NCI-H510A treated with DMSO at 0.1 percent for 48 hours (cell line): ENCODE measurements at places on chromosomes 12 and 14.
A peak's percentile ranks its signal among the peaks of the same experiment; 100 is the strongest.

GRCh38 chr12:90945070-90945649 lies 9.8 kb downstream of the CCER1 start:
- DNase-seq = peak; percentile 42

GRCh38 chr12:3145546-3146310 lies 68.5 kb downstream of the TSPAN9 start:
- no peak for DNase-seq

DNA sequence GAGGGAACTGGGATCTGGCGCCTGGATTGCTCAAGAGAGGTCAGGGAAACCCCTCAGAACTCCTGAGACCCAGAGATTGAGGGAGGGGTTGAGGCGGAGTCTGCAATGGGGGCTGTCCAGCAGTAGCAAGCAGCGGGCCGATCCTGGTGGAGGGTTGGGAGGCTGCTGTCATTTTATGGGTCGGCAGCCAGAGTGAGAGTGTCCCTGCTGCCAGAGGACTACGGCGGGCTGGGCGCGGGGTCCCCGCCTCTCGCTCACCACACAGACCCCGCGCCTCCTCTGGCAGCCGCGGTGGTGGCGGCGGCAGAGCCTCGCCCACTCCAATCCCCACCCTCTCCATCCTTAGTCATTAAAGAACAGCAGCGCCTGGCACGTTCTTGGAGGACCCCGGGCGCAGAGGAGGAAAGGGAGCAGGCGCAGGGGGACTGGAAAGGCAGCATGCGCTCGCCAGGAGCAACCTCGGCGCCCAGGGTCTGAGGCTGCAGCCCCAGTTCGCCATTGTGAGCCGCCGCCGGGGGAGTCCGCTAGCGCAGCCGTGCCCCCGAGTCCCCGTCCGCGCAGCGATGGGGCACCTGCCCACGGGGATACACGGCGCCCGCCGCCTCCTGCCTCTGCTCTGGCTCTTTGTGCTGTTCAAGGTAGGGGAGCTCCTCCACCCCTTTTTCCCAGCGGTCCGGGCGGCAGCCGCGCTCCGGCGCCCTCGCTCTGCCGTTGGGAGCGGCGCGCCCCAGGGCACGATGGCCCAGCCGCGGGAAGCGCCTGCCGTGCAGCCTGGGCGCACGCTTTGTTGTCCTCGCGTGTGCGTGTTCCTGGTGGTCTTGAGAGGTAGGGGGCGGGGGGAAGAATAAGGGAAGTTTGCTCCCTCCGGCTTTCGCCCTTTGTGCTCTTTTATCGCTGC lies at the start of gene PTPRO:
Gene PTPRO (plus strand): TSS at position 345 of the 898 bp plus-strand sequence.
- DNase-seq = peak; percentile 56

GRCh38 chr14:89922031-89922907 lies 32.3 kb downstream of the EFCAB11 start:
- no peak for DNase-seq

DNA sequence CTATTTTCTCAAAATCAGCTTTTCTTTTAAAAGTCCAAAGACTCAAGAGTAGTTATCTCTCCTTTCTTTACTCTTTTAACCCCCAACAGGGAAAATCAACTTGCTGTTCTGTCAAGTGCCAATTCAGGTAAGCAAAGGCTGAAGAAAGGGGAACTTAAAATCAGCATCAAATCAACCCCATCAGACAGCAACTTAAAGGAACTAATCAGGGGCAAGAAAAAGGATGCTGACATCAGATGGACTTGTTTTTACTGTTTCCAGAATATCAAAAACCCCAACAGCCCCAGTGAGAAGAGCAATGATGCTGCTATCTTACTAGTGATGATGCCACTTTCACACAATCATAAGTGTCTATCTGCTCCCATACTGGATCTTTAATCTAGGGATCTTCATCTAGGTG lies 3.4 kb downstream of the BAZ2A start:
- no peak for DNase-seq

DNA sequence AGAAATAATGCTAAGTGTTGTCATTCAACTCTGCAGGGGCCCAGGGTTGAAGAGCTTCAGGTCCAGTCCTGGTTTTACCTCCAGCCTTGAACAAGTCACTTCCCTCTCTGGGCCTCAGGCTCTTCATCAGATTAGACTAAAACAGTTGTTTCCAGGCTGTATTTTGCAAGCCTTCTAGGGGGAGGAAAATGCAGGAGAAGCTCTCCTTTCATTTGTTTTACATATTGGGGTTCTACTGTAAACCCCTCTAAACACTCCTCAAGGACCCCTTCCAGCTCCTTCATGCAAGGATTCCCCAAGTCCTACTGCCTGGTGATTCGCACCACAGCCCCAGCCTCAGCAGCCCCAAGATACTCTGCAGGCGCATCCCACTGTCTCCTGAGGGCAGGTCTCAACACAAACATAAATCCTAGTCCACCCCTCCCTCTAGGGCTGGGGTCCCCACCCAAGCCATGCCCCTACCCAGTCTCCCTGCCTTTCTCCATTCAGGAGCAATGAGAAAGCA lies 2.7 kb downstream of the SDR9C7 start:
- no peak for DNase-seq

DNA sequence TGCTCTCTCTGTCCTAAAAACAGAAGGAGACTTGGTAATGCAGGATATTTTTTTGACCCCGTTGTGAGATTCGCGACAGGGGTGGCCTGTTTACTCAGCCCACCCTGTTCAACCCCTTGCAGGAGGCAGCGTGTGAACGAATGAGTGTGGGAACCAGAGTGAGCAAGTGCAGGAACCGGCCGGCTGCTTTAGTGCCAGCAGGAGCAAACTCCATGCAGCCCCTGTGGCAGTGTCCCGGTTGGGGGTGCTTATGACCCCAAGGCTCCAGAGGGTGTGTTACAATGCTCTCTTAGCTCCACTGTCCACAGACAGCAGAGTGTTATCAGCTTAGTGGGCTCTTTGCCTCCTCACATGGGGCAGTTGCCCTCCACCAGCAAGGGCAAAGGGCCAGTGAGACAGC lies 225.2 kb downstream of the ETNK1 start:
- DNase-seq = no peak

DNA sequence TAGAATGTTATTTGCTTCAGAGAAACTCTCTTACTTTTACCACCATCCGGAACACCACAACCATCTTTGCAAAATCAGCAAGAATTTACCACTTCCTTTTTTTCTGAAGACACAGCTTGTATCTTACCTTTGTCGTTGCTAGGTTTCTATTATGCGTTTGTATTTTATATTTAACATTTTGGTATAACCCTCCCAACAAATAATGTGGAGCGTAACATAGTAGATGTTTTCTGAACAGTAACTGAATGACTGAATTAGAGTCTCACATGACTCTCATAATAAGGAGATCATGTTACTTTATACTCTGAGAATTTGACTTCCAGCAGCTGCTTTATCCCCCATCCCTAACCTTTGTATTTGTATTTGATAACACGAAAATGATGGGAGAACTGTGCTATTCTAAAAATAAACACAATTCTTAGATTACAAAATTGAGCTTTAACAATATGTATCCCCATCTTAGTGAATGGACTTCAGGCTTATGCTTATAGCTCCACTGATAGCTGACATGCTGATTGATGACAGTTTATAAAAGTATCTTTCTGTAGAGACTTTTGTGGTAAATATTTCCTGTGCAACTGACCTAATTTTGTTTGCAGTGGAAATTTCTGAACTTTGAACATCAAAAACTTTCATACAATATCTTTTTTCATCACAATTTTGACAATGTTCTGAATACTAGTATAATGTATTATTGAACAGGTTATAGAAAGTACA lies 7.9 kb upstream of the KLRB1 start:
- no peak for DNase-seq

DNA sequence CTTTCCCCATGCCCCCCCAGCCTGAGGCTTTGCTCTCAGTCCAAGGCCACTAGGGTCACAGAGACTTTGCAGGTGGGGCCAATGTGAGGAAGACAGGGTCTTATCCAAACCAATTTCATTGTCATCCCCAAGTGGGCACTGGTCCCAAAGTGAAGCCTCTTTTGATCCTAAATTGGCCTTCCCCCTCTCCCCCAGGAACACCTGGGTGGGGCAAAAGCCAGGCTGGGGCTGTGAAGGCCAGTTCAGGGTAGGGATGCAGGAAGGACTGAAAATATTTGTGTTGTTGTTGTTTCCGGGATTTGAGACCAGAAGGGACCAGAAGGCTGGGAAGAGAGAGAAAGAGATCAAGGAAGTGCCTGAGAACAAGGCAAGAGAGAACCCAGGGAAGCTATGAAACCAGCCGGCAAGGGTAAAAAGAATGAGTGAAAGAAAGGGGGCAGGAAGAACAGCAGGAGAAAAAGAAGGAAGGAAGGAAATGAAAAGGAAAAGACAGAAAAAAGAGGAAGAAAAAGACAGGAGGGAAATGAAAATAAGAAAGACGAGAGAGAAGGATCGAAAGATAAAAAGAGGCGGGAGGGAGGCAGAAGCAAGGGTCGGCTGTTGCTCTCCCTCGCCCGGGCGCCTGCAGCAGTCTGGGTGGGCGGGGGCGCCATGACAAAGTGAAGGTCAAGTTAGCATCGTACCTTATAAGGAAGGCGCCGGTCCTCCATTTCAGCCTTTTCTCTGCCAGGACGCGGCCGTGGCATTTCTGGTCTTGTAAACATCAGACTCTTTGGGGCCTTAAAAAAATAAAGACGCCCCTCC lies 7.4 kb upstream of the HOXC11 start:
- DNase-seq = no peak

DNA sequence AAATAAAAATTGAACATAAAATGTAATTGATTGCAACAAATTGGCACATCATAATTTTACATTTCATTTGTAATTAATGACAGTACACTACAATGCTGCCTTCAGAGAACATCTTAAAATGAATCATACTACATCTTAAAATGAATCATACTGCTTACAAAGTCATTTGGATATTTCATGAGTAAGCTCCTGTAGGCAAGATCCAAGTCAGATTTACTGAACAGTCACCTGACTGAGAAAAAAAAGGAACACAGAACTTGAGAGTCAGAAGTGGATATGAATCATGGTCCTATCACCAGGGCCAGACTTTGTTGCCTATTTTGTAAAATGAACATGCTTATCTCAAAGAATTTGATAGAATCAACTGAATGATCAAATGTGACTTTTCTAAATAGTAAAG lies 32.7 kb upstream of the FBLN5 start:
- no peak for DNase-seq

DNA sequence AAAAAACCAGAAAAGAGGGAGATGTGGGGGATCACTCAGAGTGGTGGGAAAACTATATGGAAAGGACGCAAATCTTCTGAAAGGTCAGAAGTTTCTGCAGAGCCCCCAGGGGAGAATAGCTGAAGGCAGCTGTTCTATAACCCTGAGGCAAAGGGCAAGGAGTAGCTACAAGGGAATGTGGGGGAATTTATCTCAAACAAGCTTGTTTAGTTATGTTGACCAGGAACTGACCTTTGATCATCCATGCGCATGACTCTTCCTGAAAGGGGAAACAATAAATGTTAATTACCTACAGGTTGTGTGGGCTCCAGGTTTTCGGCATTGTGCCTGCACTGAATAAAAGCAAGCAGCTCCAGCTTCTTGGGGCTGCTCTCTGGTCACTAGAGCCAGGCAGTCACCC lies 968.5 kb downstream of the AACS start:
- no peak for DNase-seq

DNA sequence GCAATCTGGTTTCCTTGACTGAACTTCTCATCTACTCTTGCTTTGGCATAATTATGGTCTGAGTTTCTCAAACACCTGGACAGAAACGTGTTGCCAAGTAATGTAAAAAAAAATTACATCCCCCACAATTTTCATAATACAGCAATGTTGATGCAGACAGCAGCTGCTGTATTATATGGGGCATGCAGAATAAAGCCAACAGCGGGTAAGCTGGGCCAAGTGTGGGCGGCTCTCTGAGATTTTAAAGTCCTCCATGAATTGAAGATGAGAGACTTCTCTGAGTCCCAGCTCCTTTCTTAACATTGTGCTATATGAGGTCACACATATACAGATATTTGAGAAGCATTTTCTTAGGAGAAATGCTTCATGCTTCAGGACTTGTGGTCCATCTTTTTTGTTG lies 881.2 kb downstream of the GALC start:
- no peak for DNase-seq

DNA sequence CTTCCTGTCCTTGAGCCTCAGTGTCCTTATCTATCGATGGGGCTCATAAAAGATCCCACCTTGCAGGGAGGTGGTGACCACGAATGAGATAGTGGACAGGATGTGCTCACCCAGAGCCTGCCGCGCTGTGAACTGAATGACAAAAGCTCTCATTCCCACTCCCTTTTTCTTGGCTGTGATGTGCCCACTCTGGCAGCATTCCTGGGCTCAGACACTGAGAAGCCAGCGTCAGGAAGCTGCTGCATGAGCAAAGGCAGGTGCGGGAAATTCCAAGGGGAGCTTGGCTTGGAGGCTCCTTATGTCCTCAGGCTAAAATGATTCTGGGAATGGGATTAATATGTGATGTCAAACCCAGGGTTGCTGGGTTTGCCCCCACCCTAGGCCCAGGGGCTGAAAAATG lies 61.6 kb downstream of the EFCAB11 start:
- DNase-seq = no peak

DNA sequence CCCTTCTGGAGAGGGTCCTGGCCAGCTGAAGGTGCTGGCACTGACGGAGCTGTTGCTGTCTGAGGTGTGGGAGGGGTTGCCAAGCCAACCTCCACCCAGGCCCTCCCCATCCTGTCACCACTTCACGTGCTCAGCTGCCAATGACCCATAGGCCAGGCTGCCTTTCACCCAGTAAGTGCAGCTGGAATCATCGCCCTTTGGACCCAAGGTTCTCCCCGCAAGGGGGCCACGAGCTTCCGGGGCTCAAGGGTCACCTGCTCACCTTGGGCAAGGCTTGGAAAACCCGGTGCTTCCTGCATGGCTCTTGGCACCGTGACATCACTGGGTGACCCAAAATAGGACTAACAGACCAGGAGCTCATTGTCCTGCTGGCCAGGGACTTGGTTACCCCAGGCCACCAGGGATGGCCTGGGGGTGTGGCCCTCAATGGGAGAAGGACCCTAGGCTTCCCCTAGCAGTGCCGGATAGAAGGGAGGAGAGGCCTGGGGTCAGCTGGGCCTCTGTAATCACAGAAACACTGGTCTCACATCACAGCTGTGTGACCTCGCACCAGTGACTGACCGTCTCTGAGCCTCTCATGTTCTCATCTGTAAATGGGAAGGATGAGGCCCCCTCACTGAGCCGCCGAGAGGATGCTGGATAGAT lies 51.3 kb downstream of the CCDC85C start:
- DNase-seq = no peak

- DNase-seq = peak; percentile 23
Measured at GRCh38 chr14:34059925-34060650, 109.2 kb upstream of the EGLN3 start.

DNA sequence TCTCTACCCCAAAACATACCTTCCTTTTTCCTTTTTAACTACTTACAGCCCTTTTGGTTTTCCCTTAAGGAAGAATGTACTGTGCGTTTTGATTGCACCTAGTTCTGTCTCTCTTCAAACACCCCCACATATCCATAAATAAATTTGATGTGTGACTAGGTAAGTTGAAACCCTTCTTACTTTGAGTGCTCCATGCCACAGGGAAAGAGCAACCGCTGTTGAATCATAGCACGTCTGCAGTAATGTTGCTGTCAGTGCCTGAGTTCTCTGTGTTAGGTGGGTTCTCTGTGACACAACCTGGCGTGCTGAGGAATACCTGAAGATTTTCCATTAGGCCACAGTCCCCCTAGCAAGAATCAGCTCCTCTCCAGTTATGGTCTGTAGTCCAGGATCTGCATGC lies 102.1 kb downstream of the FIGNL2 start:
- DNase-seq = no peak
